ENCODE measurements at places on chromosomes 3 and 15.

GRCh38 chr3:145983101-145983500 is 177.9 kb downstream of the PLOD2 start:
- no peak for DNase-seq

DNA sequence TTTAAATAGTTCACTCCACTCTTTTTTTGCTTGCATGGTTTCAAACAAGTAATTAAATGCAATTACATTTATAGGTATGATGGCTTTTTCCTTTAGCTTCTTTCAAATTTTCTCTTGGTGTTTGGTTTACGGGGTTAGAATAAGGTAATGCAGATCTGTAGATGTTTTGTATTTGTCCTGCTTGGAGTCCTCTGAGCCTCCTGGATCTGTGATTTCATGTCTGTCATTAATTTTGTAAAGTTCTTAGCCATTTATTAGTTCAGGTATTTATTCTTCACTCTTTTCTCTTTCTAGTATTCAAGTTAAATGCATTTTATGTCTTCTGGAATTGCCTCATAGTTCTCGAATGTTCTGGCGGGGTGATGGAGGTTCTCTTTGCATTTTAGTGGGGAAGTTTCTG is 1.4 kb upstream of the MRPS25 start:
- no peak for DNase-seq

GRCh38 chr3:127676456-127676855 is 3.7 kb downstream of the ABTB1 start:
- DNase-seq = no peak

DNA sequence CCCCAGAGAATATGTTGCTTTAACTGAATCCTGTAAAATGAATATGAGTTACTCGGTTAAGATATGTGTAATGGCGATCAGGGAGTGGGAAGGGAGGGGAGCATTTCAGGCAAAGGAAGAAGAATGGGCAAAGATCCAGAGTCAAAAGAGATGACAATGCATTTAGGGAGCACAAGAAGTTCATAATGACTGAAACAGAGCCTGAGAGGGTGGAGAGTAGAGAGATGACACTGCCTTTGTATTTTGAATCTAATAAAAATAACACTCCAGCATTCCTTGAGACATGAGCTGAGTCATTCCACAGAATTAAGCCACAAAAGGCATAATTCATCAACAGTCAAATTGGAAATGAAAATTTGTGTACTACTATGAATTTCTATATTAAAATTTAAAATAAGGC is 105.3 kb upstream of the PEX5L start:
- DNase-seq = no peak

DNA sequence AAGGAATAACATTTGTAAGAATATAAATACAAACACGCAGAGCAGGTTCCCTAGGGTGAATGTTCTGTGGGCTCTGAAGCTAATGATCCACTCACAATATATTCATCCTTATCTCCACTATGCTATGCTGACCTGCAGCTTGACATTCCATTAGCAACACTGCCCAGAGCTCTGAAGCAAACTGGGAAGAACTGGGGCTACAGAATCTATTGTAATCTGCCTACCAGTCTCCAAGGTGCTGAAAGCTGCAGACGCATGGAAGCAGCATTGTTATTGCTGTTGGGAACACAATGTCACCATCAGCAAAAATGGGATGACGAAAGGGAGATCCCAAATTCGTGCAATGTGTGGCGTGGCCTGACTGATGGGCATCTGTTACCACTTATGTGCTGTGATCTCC is 316.7 kb upstream of the RORA start:
- no peak for DNase-seq

GRCh38 chr3:46863261-46863782 is at the start of gene MYL3:
TSS of gene MYL3 (minus strand) at chr3:46863444. CDS start at chr3:46863390, 54 bp downstream.
- no peak for DNase-seq

DNA sequence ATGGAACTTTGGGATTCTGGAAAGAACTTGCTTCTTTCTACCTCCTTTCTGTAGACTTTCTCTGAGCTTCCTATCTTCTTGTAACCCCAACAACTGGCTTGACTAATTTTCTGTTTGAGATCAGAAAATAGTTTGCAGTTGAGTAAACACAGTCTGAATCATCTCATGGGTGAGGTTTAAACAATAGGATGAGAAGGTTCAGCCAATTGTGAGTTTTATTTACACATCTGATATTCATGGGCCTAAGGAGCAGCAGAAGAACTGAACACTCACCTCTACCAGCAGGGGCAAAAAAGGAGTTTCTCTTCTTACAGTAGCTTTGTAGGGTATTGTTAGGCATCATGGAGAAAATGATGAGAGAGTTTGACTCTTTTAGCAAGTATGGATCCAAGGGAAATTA is 54.2 kb downstream of the DTWD1 start:
- no peak for DNase-seq

GRCh38 chr3:81382470-81382869 is 379.0 kb downstream of the GBE1 start:
- no peak for DNase-seq
